MCF 10A (cell line): ENCODE measurements at places on chromosomes 3 and 15. TPM values are rescaled to one million over a fixed set of nuclear protein-coding genes. Genes with fewer than 3 reads are reported as not detected.

- H3K36me3 ChIP-seq: no peaks in the 10 kb centered on the region
- no peak overlapping the region for H3K4me3 ChIP-seq
- no peaks in the 10 kb centered on the region for H3K4me1 ChIP-seq
- no peaks in the 10 kb centered on the region for H3K27me3 ChIP-seq
Observed at GRCh38 chr3:65246561-65246960, 558.8 kb upstream of the ADAMTS9 start.

GRCh38 chr3:176974279-176974678, 223.0 kb downstream of the TBL1XR1 start:
- no peak overlapping the region for H3K27ac ChIP-seq
- no peak for DNase-seq
- H3K4me1 ChIP-seq: no peaks in the 10 kb centered on the region
- no peaks in the 10 kb centered on the region for H3K36me3 ChIP-seq

The SCAMP2 gene
- 64.4 and 67.7 TPM in 2 replicates for total RNA-seq

DNA sequence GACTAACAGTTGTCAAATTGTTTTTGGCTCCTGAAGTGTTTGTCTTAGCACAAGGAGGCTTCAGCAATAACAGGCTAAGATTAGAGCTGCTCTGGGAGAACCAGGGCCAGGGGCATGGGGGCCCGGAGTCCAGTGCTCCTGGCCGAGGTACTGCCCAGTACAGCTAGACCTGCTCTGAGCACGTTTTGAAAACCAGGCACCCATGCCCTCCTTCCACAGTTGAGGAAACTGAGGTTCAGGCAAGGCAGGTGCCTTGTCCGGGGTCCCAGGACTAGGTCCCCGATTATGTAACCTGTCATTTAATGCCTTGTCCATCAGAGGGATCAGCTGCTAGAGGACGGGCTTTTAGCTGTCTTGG, 19.2 kb downstream of the KBTBD13 start:
- no peaks in the 10 kb centered on the region for H3K27me3 ChIP-seq
- no peak for DNase-seq
- H3K36me3 ChIP-seq: peaks cover 6% of the 10 kb centered on the region
- H3K4me1 ChIP-seq: no peaks in the 10 kb centered on the region
- H3K4me3 ChIP-seq: no peak overlapping the region

GRCh38 chr15:89171136-89172072, 50.0 kb downstream of the RLBP1 start:
- no peak overlapping the region for H3K4me3 ChIP-seq
- no peak overlapping the region for H3K27ac ChIP-seq
- H3K27me3 ChIP-seq: no peaks in the 10 kb centered on the region
- H3K36me3 ChIP-seq: peaks cover 6% of the 10 kb centered on the region

The LMAN1L gene
- total RNA-seq: 0.23 TPM in 1 of 2 replicates, not detected in the other

The A4GNT gene
- not detected in 2 replicates for total RNA-seq

DNA sequence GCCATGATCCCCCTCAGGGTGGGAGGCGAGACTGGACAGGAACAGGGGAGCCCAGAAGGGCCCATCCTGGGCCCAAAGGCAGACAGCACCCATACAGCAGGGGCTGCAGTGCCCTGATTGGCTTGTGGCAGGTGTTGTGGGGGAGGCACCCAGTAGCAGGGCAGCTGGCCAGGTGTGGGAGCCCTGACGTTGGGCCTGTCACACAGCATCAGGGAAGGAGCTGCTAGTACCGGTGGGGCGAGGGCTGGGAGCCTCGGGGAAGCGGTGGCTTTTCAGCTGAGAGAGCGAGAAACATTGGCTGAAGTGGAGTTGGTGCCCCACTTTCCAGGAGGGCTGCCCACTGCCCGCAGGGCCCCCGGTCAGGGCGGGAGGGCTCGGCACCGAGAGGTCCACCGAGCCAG, 19.7 kb upstream of the CYP11A1 start:
- DNase-seq: no peak
- H3K27me3 ChIP-seq: no peaks in the 10 kb centered on the region
- H3K4me3 ChIP-seq: no peak overlapping the region

- no peaks in the 10 kb centered on the region for H3K27me3 ChIP-seq
- DNase-seq: peak; percentile 81
- no peaks in the 10 kb centered on the region for H3K36me3 ChIP-seq
- H3K27ac ChIP-seq: peak overlapping the region; percentile 98
- H3K4me1 ChIP-seq: peaks cover 15% of the 10 kb centered on the region
Observed at GRCh38 chr3:58874795-58875194, 175.0 kb downstream of the CFAP20DC start.

DNA sequence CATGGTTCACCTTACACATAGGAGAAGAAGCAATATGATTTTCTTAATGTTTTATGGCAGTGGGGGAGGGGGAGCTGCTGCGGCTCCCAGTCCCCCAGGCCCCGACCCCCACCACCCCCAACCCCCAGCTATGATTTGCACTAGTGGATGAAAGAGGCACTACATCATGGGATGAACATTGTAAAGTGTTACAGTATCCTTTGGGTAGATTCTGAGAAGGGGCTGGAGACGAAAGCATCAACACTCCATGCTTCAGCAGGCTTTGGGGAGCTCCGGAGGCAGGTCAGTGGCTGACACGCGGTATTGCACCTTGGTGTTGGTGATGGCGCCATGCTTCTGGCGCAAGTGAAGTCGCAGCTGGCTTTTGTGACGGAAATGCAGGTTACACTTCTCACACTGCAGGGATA, 19.9 kb upstream of the RTP2 start:
- peaks cover 77% of the 10 kb centered on the region for H3K36me3 ChIP-seq
- no peaks in the 10 kb centered on the region for H3K4me1 ChIP-seq
- no peak for DNase-seq

The FEZF2 gene
- not detected in 2 replicates for total RNA-seq

DNA sequence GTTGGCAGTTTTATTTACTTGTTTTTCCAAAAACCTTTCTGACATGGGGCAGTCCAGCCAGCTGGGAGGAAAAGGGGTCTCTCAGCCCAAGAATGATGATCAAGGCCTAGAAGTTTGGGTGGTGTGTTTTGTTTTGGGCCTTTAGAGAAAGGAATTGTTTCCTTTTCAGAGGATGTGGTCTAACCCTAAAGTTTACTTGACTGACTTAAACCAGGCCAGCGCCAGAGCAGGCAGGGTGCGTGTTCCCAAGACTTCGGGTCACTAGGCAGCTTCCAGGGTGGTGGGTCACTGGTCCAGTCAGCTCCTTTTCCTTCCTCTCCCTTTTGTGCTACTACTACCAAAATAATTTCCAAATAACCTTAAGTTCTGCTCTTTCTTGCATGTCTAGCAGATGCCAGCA, 4.9 kb downstream of the FLNB start:
- no peak for DNase-seq
- no peaks in the 10 kb centered on the region for H3K36me3 ChIP-seq
- peaks cover 55% of the 10 kb centered on the region for H3K4me1 ChIP-seq
- no peaks in the 10 kb centered on the region for H3K27me3 ChIP-seq

GRCh38 chr3:49006408-49007067, 653 bp upstream of the WDR6 start:
- peaks cover 40% of the 10 kb centered on the region for H3K36me3 ChIP-seq
- peak overlapping the region; percentile 99 for H3K4me3 ChIP-seq
- H3K4me1 ChIP-seq: peaks cover 10% of the 10 kb centered on the region
- no peaks in the 10 kb centered on the region for H3K27me3 ChIP-seq
- H3K27ac ChIP-seq: peak overlapping the region; percentile 99
- DNase-seq: no peak

DNA sequence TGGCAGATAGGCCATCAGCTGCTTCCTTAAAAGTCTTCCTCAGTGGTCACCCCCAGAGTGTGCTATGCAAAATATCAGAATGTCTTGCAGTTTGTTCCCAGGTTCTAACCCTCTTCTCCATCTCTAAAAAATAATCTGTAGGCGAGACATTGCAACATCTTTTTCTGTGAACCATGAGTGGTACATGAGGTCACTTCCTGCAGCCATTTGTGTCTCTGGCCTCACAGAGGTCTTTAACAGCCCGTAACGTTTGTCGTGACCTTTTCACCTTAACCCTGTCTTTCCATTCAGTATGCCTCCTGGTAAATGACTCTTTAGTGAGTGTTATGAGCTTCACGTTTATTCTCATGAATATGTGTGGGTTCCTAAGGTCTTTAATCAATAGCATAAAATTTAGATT, 145.4 kb downstream of the KLHL25 start:
- H3K27me3 ChIP-seq: no peaks in the 10 kb centered on the region
- H3K27ac ChIP-seq: peak overlapping the region; percentile 73
- H3K4me1 ChIP-seq: peaks cover 7% of the 10 kb centered on the region
- no peak overlapping the region for H3K4me3 ChIP-seq
- DNase-seq: peak; percentile 63

- no peak overlapping the region for H3K4me3 ChIP-seq
- DNase-seq: peak; percentile 77
- H3K27ac ChIP-seq: no peak overlapping the region
- no peaks in the 10 kb centered on the region for H3K27me3 ChIP-seq
- no peaks in the 10 kb centered on the region for H3K36me3 ChIP-seq
Observed at GRCh38 chr3:181176601-181177000, 187.1 kb upstream of the DNAJC19 start.

The PYGO1 gene
- total RNA-seq: 3.9 and 5.1 TPM in 2 replicates

DNA sequence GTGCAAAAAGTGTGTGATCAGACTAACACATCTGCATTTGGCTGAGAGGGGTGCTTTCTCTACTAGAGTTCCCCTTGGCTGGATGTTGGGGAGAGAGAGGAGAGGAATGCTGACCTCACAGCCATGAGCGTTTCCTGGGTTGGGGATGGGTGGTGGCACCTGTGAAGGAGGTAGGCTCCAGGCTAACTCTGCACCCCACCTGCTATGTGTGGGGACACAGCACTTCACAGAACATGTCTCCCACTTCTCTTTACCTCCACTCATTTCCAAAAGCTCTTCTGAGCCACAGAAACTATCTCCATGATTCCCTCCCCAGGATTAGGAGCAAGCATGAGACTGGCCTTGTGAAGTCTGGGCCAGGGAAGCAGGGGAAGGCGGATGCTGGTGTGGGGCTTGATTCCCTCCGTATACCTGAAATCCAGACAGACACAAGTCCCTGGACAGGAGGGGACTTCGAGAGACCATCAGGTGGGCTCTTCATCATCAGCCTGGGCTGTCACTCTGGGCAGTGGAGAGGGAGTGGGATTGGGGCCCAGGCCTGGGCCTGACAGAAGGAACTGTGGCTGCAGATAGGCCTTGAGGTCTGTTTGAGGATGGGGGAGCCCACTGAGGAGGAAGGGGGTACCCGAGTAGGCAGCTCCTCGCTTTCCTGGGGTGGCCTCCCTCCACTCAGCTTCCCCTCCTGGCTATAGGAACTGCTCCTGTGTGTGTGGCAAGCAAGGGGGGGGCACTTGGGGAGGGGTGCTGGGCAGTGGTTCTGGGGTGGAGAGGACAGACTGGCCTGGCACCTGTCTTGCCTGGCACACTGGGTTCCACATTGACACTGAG, 40.7 kb downstream of the FEM1B start:
- peaks cover 5% of the 10 kb centered on the region for H3K36me3 ChIP-seq
- H3K4me1 ChIP-seq: no peaks in the 10 kb centered on the region
- H3K4me3 ChIP-seq: no peak overlapping the region
- no peak for DNase-seq
- no peaks in the 10 kb centered on the region for H3K27me3 ChIP-seq

GRCh38 chr3:33037471-33037870, 59.5 kb downstream of the GLB1 start:
- H3K4me1 ChIP-seq: peaks cover 16% of the 10 kb centered on the region
- H3K27me3 ChIP-seq: no peaks in the 10 kb centered on the region
- H3K4me3 ChIP-seq: no peak overlapping the region

- no peak for DNase-seq
- no peaks in the 10 kb centered on the region for H3K36me3 ChIP-seq
- no peak overlapping the region for H3K27ac ChIP-seq
- no peaks in the 10 kb centered on the region for H3K27me3 ChIP-seq
Observed at GRCh38 chr15:51266656-51267050, 71.7 kb downstream of the CYP19A1 start.

The MED12L gene
- total RNA-seq: 0.47 and 1.3 TPM in 2 replicates

- H3K27ac ChIP-seq: no peak overlapping the region
- no peak overlapping the region for H3K4me3 ChIP-seq
Observed at GRCh38 chr15:64571857-64572291, 111.5 kb downstream of the ZNF609 start.

DNA sequence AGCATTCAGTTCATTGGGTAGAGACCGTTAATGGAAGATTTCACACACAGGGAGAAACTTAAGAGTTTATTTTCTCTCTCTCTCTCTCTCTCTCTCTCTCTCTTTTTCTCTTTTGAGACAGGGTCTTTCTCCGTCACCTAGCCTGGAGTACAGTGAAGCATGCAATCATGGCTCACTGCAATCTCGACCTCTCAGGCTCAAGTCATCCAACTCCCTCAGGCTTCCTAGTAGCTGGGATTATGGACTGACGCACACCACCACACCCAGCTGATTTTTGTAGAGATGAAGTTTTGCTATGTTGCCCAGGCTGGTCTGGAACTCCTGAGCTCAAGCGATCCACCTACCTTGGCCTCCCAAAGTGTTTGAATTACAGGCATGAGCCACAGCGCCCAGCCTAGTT, 1.6 kb downstream of the WDR72 start:
- no peak overlapping the region for H3K4me3 ChIP-seq
- H3K4me1 ChIP-seq: no peaks in the 10 kb centered on the region

GRCh38 chr3:140748-141330, 55.7 kb upstream of the CHL1 start:
- H3K4me3 ChIP-seq: no peak overlapping the region
- H3K4me1 ChIP-seq: no peaks in the 10 kb centered on the region
- H3K27me3 ChIP-seq: no peaks in the 10 kb centered on the region
- H3K27ac ChIP-seq: no peak overlapping the region
- DNase-seq: no peak

DNA sequence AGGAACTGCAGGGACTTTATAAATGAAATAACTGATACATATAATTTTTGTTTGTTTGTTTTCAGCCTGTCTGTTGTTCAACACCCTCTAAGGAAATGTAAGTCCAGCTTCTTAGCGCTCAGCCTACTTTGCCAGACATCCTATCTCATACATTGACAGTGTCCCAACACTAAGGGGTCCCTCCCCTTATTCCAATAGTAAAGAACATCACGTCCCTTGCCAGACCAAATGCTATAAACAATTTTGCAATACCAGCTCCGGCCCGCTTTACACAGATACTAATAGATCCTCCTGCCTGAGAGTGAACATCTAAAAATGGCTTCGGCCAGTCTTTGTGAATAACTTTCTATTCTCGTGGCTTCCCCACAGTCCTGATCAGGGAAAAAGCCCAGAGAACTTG, 4.5 kb upstream of the TAFA4 start:
- H3K27ac ChIP-seq: no peak overlapping the region
- peaks cover 86% of the 10 kb centered on the region for H3K27me3 ChIP-seq
- no peak for DNase-seq
- H3K36me3 ChIP-seq: no peaks in the 10 kb centered on the region
- H3K4me3 ChIP-seq: no peak overlapping the region
- no peaks in the 10 kb centered on the region for H3K4me1 ChIP-seq

DNA sequence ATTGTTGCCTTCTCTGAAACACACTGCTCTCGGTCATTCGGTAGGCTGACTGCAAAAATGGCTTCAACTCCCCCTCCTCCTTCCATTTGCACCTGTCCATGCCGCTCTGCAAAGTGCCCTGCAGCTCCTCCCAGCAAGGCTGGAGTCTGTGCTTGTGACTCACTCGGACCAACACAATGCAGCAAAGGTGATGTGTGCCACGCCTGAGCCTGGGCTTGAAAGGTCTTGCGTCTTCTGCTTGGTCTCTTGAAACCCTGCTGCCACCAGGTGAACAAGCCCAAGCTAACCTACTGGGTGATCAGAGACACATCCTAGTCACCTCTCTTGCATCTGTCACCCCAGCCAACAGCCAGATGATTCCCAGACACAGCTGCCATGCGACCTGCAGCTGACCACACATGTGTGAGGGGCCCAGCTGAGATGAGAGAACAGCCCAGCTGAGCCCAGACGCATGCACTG, 71.1 kb downstream of the MGLL start:
- DNase-seq: peak; percentile 74
- H3K36me3 ChIP-seq: no peaks in the 10 kb centered on the region
- no peaks in the 10 kb centered on the region for H3K27me3 ChIP-seq
- peaks cover 46% of the 10 kb centered on the region for H3K4me1 ChIP-seq
- H3K27ac ChIP-seq: no peak overlapping the region

The PCCB gene
- 51.7 and 54.0 TPM in 2 replicates for total RNA-seq

The STAB1 gene
- total RNA-seq: not detected in 2 replicates

The SLC26A6 gene
- total RNA-seq: 47.4 and 63.3 TPM in 2 replicates

The PGBD4 gene
- 2.4 and 2.6 TPM in 2 replicates for total RNA-seq
